Hepatocyte (in vitro differentiated cells): ENCODE measurements at places on chromosomes 3 and 15.

GRCh38 chr15:28935316-28935715 lies 49.5 kb downstream of the APBA2 start:
- DNase-seq: no peak

DNA sequence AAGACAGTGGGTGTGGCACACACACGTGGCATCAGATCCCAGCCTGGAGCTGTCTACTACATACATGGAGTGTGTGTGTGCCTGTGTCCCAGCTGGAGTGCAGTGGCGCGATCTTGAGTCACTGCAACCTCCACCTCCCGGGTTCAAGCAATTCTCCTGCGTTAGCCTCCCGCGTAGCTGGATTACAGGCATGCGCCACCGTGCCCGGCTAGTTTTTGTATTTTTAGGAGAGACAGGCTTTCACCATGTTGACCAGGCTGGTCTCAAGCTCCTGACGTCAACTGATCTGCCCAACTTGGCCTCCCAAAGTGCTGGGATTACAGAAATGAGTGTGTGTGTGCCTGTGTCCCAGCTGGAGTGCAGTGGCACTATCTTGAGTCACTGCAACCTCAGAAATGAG lies 108.8 kb downstream of the IL12A start:
- no peak for DNase-seq

DNA sequence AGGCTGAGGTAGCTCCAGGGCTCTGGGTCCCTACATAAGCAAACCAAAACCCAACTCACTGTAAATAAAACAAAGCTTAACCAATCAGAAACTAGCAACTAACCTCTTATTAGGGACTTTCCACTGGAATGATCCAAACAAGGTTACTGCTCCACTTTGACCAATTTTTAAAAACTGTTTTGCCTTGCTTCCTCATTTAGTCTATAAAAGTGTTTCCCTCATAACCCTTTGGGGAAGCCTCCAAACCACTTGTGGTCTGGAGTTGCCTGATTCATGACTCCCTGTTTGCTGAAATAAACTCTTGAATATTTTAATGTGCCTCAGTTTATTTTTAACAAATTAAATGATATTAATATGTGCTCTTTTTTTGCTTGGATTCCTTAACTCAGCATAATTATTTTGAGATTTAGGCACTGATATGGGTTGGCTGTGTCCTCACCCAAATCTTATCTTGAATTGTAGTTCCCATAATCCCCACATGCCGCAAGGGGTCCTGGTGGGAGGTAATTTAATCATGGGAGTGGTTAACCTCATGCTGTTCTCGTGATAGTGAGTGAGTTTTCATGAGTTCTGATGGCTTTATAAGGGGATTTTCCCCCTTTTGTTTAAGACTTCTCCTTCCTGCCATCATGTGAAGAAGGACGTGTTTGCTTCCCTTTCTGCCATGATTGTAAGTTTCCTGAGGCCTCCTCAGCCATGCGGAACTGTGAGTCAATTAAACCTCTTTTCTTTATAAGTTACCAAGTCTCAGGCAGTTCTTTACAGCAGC lies 90.6 kb downstream of the CD200R1L start:
- DNase-seq: no peak

- DNase-seq: no peak
These were observed 1.2 kb downstream of the TBL1XR1 start for GRCh38 chr3:177196008-177196455.

DNA sequence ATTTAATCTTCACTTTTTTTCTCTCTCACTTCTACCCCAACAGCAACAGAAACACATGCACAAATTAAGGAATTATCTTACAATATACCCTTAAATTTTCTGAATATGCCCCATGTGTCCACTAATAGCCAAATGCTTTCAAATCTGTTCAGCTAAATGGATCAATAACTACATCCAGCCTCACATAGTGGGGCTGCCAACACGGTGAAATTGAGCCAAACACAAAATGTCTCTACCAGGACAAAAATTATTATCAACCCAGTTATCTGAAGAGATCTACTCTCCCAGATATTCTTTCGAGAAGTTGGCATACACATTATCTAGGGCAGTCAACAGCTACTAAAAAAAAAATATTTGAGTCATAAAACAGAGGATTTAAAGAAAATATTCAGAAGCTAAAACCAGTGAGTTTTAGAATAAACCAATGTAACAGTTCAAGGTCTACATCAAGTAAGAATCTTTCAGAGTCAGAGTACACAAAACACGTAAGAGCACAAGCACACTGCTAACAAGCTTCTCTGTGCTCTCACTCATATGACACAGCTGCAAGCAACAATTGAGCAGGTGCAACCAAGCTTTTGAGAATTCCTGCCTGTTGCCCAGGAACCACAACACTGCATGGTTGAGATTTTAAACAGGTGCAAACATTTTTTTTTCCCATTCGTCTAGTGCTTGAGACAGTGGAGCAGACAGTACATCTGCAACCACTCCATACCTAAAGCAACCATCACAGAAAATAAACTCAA lies 247.7 kb downstream of the ZBTB20 start:
- DNase-seq: peak; percentile 62

GRCh38 chr3:78889348-78889747 lies 878.5 kb downstream of the ROBO1 start:
- DNase-seq: no peak

- no peak for DNase-seq
These were observed 24.4 kb downstream of the RLBP1 start for GRCh38 chr15:89196994-89197393.

- peak; percentile 82 for DNase-seq
These were observed 50.3 kb downstream of the CHSY1 start for GRCh38 chr15:101201411-101202174.

DNA sequence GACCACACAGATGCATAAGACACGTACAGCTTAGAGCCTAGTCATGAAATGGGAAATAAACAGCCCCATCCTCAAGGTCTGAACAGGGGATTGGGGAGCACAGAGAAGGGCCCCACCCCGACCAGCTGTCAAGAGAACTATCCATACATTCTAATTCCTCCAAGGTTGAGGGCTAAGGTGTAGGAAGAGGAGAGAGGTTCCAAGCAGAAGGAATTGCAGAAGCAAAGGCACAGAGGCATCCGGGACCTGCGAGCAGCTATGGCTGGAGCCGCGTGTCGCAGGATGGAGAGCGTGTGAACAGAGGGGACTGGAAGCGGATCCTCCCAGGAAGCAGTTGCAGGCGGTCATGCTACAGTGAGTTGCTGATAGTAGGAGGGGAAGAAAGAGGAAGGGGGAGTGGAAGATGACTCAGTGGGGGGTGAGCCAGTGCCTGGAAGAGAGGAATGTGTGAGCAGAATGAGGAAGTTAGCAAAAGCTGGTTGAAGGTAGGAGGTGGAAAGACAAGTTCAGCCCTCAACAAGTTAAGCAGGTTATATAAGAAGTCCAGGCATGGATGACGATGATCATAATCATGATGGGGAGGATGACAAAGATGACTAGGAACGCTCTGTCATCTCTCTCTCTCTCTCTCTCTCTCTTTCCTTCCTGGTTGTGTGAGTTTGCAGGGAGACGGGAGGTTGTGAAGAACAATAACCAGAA lies 89.7 kb downstream of the LIPC start:
- peak; percentile 73 for DNase-seq

DNA sequence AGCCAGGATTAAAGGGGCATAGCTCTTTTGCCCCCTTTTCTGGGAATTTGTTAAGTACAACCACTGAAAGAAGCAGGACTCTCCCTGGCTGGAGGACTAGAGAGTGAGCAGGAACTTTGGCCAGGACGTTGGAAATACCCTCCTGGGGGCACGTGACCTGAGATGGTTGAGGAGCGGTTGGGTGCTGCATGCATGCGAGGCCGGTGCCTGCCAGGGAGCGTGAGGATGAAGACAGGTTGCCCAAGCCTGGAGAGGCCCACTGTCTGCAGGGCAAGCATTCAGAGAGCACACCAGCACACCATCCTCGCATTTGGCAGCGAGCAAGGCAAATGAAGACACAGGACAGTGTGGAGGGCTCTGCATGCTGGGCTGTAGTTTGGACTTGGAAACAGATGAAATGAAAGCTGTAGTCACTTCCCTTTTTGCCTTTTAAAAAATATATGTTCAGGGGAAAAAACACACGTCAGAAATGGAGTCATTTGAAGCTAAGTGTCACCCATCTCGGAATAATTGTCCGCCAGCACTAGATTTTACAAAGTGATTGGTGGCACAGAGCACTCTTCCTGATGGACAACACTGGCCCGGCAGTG lies 217.6 kb downstream of the SLCO3A1 start:
- no peak for DNase-seq

GRCh38 chr3:123883701-123884202 lies 380 bp downstream of the MYLK start:
- peak; percentile 20 for DNase-seq

GRCh38 chr3:157586293-157586692 lies 83.1 kb upstream of the VEPH1 start:
- no peak for DNase-seq

- DNase-seq: peak; percentile 13
These were observed 260.1 kb upstream of the PLSCR5 start for GRCh38 chr3:146865175-146865755.

DNA sequence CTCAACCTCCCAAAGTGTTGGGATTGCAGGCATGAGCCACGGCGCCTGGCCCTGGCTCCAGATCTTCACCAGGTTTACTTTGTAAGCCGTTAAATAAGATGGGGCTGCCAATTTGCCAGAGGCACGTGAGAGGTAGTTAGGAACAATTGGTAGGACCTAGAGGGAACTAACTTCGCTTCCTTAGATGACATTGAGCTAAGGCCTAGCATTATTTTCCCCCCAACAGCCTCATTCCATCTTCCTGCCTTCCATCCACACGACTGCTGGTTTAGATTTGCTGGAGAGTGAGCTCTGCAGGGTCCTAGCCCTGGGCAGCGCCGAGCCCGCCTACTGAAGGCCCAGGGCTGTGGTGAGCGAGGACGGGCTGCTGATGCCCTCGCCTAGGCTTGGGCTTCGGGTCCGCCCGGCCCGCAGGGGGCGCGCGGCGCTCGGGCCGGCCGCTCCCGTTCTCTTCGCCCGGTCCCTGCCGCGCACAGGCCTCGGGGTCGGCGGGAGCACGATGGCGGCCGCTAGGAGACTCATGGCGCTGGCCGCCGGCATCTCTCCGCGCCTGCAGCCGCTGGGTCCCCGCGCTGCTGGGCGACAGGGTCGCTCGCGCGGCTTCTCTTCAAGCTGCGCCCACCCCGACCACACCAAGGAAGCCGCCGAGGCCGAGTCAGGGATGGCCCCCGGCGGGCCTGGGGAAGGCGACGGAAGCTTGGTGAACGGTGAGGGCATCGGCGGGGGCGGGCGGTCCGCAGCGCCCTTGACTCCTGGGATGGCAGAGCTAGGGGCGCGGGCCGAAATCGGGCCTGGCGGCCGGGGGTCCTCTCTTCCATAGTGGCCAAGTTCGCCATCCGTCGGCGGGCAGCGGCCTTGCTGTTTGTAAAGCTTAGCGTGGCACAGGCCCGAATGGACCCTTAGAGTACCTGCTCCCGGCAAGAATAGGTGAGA lies 21.9 kb downstream of the DHX30 start:
- DNase-seq: peak; percentile 93

- DNase-seq: peak; percentile 2
These were observed 13.2 kb downstream of the PFKFB4 start for GRCh38 chr3:48543271-48543866.

DNA sequence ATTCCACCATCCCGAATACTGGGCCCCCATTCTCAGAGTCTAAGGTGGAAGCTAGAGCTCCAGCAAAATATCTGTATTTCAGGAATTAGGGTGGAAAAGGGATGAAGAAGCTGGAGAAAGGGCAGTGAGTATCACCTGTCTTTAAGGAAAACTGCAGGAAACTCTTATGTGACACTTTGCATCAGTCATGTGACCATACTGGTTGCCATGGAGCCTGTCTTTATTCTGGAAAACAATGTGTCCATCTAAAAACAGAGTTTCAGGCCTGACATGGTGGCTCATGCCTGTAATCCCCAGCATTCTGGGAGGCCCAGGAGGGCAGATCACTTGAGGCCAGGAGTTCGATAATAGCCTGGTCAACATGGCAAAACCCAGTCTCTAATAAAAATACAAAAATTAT lies 52.9 kb upstream of the FSIP1 start:
- DNase-seq: no peak

DNA sequence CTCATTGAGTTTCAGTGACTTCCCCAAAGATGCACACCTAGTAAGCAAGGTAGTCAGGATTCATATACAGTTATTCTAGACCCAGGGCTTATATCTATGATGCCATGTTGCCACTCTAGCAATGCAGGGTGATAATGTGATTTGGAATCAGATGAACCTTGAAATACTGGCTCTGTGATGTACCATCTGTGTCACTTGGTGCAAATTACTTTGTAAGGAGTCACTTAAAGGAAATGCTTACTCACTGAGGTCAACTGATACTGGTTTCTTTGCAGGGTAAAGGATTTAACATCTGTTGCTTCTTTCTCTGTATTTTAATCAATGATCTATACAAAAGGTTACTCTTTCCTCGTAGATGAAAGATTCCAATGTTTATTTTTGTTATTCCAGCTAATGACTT lies 10.8 kb downstream of the ASB14 start:
- no peak for DNase-seq

GRCh38 chr15:48989170-48989569 lies 25.5 kb upstream of the SHC4 start:
- no peak for DNase-seq

DNA sequence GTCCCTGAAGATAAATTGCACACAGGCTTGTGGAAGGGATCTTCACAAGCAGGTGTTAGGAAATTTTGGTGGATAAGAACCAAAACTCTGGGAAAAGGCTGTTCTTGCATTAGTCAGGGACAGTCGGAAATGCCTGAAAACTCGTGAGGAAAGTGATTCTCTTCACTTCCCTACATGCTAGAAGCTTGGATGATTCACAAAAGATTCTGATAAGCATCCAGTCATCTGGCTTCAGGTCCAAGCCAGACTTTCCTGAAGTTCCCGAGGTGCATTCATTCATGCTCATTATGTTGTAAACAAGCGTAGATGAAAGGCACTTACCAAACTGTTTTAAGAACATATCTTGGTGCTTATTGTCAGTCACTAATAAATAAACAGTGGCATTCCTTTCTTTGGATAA lies 1028.7 kb downstream of the NTRK3 start:
- DNase-seq: no peak
